SK-N-MC (cell line): ENCODE measurements at places on chromosomes 11 and 22.

DNA sequence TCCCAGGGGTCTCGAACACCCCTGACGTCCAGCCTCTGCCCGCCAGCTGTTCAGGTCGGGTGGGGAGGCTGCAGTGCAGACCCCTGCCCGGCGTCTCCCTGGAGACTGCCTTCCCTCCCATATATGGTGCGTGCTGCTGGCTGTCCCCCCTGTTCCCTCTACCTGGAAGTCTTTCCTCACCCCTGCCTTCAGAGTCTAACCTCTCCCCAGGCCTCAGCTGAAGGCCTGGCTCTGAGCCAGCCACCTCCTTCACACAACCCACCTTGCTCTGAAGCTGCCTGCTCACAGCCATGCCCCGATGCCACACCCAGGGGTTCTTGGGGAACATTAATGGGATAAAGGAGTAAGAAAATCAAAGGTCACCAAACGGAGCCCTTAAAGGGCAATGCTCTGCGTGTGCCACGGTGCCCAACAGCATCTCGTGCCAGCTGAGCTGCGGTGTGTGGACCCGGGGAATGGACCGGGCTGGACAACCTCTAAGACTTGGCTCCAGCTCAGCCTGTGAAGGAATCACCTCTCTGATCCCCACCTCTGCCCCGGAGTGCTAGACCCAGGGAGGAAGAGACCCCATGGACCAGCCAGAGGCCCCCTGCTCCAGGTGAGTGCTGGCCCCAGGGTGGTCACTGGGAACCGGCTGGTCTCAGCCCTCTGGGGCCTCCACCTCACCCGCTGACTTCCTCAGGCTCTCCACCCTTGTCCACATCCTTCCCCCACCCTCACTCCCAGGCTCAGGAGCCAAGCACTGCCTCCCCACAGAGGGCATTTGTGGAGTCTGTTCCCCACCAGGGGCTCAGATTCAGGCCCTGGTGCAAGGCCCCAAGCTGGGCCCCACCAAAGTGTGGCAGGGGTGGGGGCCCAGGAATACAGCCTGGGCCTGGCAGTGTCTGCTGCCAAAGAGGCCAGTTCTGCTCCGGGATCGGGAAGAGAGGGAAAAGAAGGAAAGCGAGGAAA is at the start of gene NLRP6:
Gene NLRP6, plus strand, starts transcription at position 407 of the 951 bp plus-strand sequence. Its CDS starts 163 bp downstream, at position 570.
- DNase-seq, result no peak

GRCh38 chr11:16958833-16959232 is 55.4 kb downstream of the PLEKHA7 start:
- no peak for DNase-seq

DNA sequence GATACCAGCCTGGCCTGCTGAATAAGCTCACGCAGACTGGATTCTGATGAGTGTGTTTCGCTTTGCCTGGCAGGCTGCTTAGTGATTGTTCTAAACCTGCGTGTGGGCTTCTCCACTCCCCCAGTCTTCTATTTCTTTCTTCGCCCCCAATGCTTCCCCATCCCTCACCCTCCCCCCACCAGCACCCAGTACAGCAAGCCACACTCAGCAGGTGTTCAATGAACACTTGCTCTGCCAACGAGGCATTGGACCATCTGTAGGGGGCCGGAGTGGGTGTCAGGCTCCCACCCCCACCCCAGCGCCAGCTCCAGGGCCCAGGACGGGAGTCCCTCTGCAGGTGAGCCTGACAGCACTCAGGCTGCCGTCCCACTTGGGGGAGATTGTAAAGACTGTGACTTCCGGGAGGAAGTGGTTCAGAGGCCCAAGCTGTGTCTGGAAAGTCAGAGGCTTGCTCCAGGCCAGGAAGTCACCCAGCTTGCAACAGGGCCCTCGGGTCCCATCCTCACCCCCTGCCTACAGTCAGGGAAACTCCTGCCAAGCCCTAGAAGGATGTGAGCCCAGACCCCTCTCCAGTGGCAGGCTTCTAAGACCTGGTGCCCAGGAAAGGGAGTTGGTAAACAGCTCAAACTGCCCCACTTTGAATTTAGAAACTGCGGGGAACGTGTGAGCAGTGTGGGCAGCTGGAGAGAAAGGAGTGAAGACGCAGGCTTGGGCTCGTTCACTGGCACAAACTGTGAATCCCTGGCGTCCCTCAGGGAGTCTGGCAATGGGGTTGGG is 66.3 kb upstream of the PRDM11 start:
- no peak for DNase-seq

DNA sequence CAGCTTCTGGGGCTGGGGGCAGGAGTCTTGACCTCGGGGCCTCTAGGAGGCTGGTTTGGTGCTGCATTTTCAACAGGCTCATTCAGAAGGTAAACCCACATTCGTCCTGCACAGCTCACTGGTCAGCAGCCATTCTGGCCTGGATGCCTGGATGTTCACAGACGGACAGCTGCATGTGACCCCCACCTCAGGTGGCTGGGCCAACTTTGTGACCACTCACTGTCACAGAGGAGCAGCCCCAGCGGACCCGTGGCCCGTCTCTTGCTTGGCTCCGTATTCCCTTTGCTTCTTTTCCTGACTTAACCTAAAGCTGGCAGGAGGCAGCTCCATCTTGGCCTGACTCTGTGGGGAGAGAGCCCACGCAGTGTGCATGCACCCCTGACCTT is 8.2 kb downstream of the DGCR8 start:
- DNase-seq, result no peak

GRCh38 chr11:84857746-84858145 is 769.4 kb downstream of the DLG2 start:
- no peak for DNase-seq
